ENCODE measurements at places on chromosomes 16 and 17.

GRCh38 chr16:4285167-4285566 lies 12.3 kb upstream of the TFAP4 start:
- H3K4me1 ChIP-seq: peaks cover 11% of the 10 kb centered on the region
- H3K4me3 ChIP-seq: no peak overlapping the region
- H3K27ac ChIP-seq: no peak overlapping the region
- H3K27me3 ChIP-seq: peaks cover 5% of the 10 kb centered on the region
- DNase-seq: no peak

- DNase-seq: peak; percentile 45
- peaks cover 12% of the 10 kb centered on the region for H3K27me3 ChIP-seq
- H3K27ac ChIP-seq: peak overlapping the region; percentile 52
- H3K36me3 ChIP-seq: no peaks in the 10 kb centered on the region
- H3K4me3 ChIP-seq: peak overlapping the region; percentile 88
- peaks cover 44% of the 10 kb centered on the region for H3K4me1 ChIP-seq
These were observed 2.5 kb upstream of the SALL1 start for GRCh38 chr16:51153577-51154031.

- no peaks in the 10 kb centered on the region for H3K36me3 ChIP-seq
- H3K4me1 ChIP-seq: peaks cover 3% of the 10 kb centered on the region
- peak overlapping the region; percentile 52 for H3K27ac ChIP-seq
- peak overlapping the region; percentile 86 for H3K4me3 ChIP-seq
- no peak for DNase-seq
- H3K27me3 ChIP-seq: peaks cover 12% of the 10 kb centered on the region
These were observed 846 bp downstream of the ITGB3 start for GRCh38 chr17:47254403-47254943.

GRCh38 chr17:55090079-55090492 lies 121.5 kb downstream of the STXBP4 start:
- H3K27ac ChIP-seq: no peak overlapping the region
- H3K27me3 ChIP-seq: peaks cover 3% of the 10 kb centered on the region
- no peaks in the 10 kb centered on the region for H3K4me1 ChIP-seq
- no peaks in the 10 kb centered on the region for H3K36me3 ChIP-seq

GRCh38 chr17:83076938-83077337 lies 2.5 kb upstream of the METRNL start:
- H3K27me3 ChIP-seq: peaks cover 9% of the 10 kb centered on the region
- peak overlapping the region; percentile 1 for H3K4me3 ChIP-seq
- no peaks in the 10 kb centered on the region for H3K36me3 ChIP-seq

GRCh38 chr16:53370827-53371226 lies 63.4 kb upstream of the RBL2 start:
- no peaks in the 10 kb centered on the region for H3K36me3 ChIP-seq
- DNase-seq: no peak
- no peaks in the 10 kb centered on the region for H3K4me1 ChIP-seq

DNA sequence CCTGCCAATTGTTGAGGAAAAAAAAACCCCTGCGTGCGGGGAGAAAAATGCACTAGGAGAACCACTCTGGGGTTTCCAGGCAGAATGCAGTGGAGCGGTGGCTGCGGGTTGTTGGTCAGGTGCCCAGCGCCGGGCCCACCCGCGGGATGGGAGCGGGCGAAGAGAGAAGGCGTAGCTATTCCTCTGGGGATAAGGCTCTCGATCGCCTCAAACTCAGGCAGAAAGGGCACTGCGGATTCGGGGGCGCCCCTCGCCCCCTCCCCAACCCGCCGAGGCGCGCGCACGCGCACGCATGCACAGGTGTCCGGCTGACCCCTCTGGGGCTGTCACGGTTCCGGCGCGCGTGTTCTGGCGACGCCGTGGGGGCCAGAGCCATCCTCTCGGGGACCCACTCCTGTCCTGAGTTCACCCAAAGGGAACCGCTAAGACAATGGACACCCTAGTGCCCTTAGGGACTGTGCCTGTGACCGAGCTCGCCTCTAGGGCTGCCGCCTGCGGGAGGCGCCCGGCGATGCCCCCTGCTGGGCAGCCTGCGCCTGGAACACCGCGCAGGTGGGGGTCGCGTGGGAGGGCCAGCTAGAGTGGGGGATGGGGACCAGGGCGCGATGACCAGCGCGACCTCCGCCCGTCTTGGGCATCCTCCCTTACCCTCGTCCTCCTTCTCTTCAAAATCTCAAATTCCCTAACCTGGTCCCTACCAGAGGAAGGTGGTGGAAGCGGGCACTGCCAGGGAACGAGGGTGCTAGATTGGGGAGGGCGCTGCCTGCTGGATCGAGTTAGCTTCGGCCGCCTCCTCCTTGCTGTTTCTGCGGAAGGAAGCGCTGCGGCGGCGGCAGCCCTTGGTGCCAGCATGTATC lies 14.4 kb upstream of the CBX8 start:
- peaks cover 41% of the 10 kb centered on the region for H3K27me3 ChIP-seq
- H3K4me1 ChIP-seq: peaks cover 9% of the 10 kb centered on the region
- H3K36me3 ChIP-seq: no peaks in the 10 kb centered on the region
- H3K4me3 ChIP-seq: peak overlapping the region; percentile 56
- DNase-seq: peak; percentile 70
- no peak overlapping the region for H3K27ac ChIP-seq
